H7 (cell line): ENCODE measurements at places on chromosomes 6 and 20.

- no peak for DNase-seq
Observed at GRCh38 chr6:63790334-63790733, 154.7 kb downstream of the PHF3 start.

GRCh38 chr20:34142121-34142520, 30.1 kb upstream of the EIF2S2 start:
- no peak for DNase-seq

GRCh38 chr20:29079769-29080690, 2177.4 kb upstream of the DEFB115 start:
- DNase-seq: no peak

GRCh38 chr6:115360602-115361325, 699.9 kb downstream of the FRK start:
- no peak for DNase-seq

GRCh38 chr20:58303547-58303946, 6.0 kb upstream of the RAB22A start:
- DNase-seq: no peak

DNA sequence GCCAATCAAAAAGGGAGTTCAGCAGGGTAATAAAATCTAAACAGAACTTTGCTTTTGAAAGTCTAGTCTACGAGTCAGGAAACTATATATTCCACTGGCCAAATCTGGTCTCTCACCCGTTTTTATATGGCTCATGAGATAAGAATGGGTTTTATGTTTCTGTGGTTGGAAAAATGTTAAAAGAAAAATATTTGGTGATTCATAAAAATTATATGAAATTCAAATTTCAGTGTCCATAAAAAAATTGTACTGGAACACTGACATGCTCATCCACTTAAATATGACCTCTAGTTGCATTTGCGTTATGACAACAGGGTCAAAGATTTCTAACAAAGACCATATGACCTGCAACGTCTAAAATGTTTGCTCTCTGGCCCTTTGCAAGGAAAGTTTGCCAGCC, 22.3 kb upstream of the LAMP5 start:
- DNase-seq: no peak

DNA sequence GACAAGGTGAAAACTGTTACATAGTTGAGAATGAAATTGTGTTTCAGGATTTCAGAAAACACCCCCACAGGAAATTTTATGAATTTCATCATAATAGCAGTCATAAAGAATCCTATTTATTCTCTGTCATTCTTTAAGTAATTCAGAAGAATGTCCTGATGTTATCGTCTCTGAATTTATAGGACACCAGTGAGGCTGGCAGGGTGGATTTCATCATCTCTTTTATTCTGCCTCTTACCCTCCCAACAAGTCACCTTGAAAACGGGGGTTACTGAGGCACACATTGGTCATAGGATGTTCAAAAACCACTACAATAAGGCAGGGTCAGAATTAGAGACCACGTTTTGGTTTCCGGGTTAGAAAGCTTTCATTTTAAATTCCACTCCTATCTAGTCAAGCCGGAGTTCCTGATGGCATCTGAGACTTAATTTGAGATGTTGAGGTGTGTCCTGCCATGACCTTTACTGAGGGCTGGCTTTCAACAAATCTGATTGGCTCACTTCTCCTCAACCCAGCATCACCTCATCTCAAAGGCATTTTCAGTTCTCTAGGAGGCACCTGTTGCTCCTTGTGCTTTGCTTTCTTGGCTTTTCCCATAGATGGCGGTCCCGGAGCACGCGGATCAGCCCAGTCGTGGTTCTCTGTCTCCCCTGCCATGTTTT, 230.6 kb upstream of the SUPT3H start:
- no peak for DNase-seq

DNA sequence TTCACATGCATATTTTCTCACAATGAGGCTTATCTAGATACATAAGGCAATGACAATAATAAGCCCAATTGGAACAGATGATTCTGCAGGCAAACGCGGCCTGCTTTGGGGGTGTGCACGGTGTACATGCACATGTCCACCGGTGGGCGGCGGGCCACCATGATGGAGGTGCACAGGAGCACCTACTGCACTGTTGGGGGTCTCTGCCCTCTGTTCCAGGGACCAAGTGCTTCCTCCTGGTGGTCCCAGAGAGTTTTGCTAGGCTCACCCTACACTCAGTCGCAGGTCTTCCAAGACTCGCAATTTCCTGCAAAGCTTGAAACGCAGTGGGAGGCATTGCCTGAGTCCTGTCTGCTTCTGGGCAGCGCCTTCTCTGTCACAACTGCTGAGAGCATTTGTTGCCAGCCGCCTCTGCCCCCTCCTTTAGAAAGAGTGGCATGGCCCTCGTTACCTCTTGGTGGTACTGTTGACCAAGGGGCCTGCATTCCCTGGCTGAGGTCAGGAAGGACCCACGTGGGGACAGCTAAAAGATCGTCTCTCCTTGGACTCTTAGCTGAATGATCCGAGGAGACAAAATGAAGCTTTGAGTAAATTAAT, 135.3 kb downstream of the ERMARD start:
- no peak for DNase-seq

DNA sequence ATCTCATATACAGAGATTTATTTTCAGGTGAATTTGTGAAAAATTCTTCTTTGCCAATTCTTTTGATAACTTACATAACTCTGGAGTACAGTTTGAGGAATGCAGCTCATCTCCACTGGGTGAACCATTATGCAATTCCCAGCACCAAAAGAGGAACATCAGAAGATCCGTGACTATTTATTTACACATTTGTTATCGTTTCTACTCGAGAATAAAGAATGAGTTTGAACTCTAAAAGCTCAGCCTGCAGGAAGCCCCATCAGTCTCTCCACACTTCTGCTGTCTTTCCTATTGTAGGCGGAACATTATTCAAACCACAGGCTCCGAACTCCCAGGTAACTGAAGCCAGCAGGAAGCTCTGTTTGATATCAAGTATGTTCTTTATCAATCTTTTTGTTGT, 95.9 kb upstream of the IFNGR1 start:
- no peak for DNase-seq

DNA sequence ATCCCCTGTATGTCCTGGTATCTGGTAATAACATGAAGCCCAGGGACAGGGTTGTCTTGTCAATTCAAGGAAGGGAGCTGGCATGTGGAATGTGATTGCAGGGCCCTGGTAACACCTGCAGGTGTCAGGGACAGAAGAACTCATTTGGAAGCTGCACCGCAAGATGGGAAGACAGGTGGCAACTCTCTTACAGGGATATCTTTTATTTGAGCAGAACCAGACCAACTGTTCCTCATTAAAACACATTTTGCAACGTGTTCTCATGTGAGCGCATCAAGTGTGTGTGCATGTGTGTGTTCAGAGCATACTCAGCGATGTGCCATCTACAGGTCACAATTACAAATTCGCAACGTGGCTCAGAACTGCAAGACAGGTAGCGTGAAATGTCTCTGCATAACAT, 370.9 kb upstream of the SOX4 start:
- DNase-seq: no peak

GRCh38 chr6:111220383-111221031, 133.2 kb downstream of the SLC16A10 start:
- no peak for DNase-seq
